ENCODE measurements at places on chromosomes 7 and 10.

- DNase-seq: no peak
Observed at GRCh38 chr10:23016636-23017035, 78.7 kb upstream of the MSRB2 start.

GRCh38 chr7:5463031-5463430 lies 39.4 kb upstream of the TNRC18 start:
- DNase-seq: no peak

GRCh38 chr7:74138334-74138867 lies 35.8 kb upstream of the EIF4H start:
- no peak for DNase-seq

GRCh38 chr10:99457813-99458212 lies 27.4 kb upstream of the GOT1 start:
- no peak for DNase-seq

DNA sequence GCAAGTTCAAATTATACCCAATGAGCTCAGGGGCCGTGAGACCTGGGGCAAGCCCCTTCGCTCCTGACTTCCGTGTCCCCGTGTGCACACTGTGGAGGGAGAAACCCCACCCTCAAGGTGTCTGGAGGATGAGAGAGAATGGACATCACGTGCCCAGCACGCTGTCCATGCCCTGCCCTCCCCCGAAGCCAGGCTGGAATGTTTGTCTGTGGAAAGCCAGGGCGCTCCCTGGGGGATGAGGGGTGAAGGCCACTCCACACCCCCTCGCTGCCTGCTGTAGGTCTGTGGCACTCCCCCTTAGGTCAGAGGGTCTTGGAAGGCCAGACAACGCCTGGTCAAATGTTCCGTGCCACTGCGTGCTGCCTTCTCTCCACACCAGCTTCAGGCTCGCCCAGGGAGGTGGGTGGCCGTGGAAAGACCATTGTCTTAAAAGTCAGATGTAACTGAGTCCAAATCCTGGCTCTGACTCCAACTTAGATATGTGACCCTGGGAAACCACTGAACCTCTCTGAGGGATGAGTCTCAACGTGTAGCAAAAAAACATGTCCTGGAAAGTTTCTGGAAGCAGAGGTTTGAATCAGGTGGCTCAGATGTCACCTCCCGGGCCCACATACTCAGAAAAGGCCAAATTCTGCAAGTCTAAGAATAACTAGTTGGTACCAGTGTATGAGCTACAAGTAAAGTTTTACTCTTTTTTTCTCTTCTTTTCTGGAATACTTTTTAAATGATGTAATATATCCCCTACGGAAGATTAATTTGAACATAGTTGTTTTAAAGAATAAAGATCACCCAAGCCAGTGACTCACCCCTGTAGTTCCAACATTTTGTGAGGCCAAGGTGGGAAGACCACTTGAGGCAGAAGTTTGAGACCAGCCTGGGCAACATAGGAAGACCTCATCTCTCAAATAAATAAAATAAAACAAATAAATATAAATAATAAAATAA lies 24.9 kb downstream of the RCC1L start:
- no peak for DNase-seq

- DNase-seq: no peak
Observed at GRCh38 chr10:114933588-114933987, 4.4 kb upstream of the TRUB1 start.

DNA sequence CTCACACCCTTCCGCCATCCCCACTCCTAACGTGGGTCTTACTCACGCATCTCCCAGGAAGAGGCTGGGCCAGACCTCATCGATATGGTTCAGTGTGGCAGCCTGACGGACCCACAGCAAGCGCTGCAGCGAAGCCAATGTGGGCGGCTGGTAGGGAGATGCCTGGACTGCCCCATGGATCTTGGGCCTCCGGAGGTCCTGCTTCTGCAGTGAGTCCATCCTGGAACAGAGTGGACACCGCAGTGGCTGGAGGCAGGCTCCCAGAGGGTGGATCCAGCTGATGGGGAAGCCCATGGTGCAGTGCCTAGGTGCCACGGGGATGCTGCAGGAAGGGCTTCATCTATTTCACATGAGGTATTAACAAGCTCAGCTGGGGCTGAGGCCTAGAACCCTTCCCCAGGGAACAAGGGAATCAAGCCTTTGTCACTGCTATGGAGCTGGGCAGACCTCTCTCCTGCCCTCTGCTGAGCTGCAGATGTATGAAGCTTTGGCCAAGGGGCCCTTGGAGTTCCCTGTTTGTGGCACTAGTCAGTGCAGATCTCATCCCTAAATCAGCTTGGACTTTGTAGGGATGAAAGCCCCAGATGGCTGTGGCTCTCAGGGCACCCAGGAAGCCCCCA lies 13.7 kb upstream of the SAMD8 start:
- peak; percentile 48 for DNase-seq

GRCh38 chr10:35884657-35885071 lies 242.6 kb upstream of the FZD8 start:
- no peak for DNase-seq

DNA sequence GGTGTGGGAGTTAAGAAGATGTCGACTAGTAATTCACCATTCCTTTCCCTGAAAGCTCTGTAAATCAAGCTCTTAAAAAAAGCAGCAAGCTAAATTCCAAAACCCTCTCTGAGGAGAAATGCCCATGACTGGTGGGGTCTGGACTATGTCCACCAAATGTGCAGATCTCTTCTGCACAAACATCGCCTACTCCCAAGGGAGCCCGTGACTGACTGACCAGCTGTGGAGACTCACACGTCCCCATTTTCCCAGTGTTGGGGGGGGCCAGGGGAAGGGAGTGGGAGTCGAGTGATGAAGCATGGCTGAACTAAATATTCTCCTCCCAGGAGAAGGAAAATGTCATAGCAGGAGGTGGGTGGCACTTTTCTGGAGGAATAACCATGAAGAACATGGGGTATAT lies 164.1 kb upstream of the HPS1 start:
- DNase-seq: no peak

DNA sequence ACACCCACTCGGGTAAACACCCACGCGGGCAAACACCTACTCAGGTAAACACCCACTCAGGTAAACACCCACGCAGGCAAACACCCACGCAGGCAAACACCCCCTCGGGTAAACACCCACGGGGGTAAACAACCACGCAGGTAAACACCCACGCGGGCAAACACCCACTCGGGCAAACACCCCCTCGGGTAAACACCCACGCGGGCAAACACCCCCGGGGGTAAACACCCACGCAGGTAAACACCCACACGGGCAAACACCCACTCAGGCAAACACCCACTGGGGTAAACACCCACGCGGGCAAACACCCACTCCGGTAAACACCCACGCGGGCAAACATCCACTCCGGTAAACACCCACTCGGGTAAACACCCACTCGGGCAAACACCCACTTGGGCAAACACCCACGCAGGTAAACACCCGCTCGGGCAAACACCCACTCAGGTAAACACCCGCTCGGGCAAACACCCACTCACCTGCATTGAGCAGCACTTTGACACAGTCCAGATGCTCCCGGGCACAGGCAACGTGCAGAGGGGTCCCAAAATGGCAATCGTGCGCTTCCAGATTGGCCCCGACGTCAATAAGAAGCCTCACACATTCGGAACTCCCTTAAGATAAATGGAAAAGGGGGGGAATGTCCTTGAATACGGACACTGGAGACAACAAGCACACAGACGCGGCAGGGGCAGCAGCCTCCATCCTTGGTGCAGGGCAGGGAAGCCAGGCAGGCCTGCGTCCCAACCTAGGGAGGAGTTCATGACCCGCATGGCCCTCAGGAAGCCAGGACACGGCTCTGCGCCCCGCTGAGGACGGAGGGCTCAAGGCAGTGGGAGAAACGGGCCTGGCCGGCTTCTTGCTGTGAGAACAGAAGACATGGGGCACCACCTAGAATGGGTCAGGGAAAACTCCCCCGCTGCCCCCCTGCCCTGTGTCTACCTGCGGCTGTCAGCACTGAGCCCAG lies 17.6 kb downstream of the ASB13 start:
- DNase-seq: peak; percentile 70

DNA sequence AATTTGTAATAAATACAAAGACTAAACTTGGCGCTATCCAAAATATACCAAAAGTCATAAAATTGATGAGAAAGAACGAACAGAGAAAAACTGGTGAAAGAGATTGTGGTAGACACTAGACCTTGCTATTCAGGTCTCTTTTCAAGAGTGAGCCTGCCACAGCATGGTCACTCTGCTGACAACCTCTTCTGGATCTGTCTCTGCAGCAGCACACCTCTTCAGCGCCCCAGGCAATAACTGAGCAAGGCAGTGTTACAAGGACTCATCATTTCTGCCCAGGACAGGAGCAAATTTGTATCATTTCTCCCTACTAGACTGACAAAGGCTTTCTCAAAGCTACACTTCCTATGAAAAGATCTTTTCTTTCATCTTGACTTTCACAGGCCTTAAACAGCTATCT lies 976.0 kb downstream of the DNAJB9 start:
- DNase-seq: no peak

GRCh38 chr7:40673285-40673684 lies 538.5 kb downstream of the SUGCT start:
- no peak for DNase-seq

GRCh38 chr10:5659702-5660528 lies 6.5 kb downstream of the ASB13 start:
- peak; percentile 88 for DNase-seq
